ENCODE measurements at places on chromosomes 7 and 10. TPM values are rescaled to one million over a fixed set of nuclear protein-coding genes. Genes with fewer than 3 reads are reported as not detected.

Gene AKR1D1
- total RNA-seq, result not detected

Gene FAM25G
- total RNA-seq, result not detected

- H3K36me3 ChIP-seq, result no peaks in the 10 kb centered on the region
- H3K4me1 ChIP-seq, result no peaks in the 10 kb centered on the region
- no peak overlapping the region for H3K27ac ChIP-seq
- H3K4me3 ChIP-seq, result no peak overlapping the region
Observed at GRCh38 chr10:81136261-81136660, 598.6 kb downstream of the SH2D4B start.

GRCh38 chr7:47326808-47327207 lies 255.1 kb downstream of the TNS3 start:
- H3K4me1 ChIP-seq, result peaks cover 45% of the 10 kb centered on the region
- H3K27me3 ChIP-seq, result no peaks in the 10 kb centered on the region
- H3K4me3 ChIP-seq, result peak overlapping the region; percentile 42
- H3K27ac ChIP-seq, result peak overlapping the region; percentile 80
- H3K36me3 ChIP-seq, result peaks cover 12% of the 10 kb centered on the region

GRCh38 chr7:30627026-30627425 lies 32.3 kb downstream of the GARS1 start:
- H3K36me3 ChIP-seq, result peaks cover 100% of the 10 kb centered on the region
- H3K4me1 ChIP-seq, result no peaks in the 10 kb centered on the region

DNA sequence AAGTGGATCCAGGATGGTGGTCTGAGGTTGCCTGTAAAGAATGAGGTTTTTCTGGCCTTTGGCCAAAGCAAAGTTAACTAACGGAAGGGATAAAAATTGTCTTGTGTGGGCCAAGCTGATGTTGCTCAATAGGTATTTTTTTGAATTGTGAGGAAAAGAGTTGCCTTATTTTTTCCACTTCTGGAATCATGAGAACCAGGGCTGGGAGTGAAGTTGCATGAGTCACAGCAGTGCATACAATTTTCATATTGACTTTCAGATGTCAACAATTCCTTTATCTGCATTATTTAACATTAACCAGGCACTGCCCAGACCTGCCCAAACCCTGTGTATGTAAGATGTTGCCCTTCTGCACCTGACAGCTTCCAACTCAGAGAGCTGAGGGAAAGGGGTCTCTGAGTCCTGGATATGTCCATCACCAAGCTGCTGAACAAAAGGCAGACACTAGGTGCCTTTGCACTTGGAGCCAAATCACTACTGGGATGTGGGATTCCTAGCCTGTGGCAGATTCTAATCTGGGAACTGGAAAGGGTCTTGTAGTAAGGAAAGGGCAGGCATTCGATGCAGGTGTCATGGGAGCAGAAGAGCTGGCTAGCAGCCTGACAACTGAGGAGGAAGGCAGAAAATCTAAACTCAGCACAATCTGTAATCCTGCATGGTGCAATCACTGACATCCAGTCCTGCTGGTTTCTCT lies 52.3 kb upstream of the SLC35B4 start:
- no peaks in the 10 kb centered on the region for H3K36me3 ChIP-seq
- H3K4me3 ChIP-seq, result no peak overlapping the region
- H3K4me1 ChIP-seq, result peaks cover 7% of the 10 kb centered on the region
- no peaks in the 10 kb centered on the region for H3K27me3 ChIP-seq
- no peak overlapping the region for H3K27ac ChIP-seq

GRCh38 chr7:66110856-66111255 lies 3.8 kb upstream of the CRCP start:
- no peak overlapping the region for H3K27ac ChIP-seq
- no peaks in the 10 kb centered on the region for H3K27me3 ChIP-seq
- H3K36me3 ChIP-seq, result no peaks in the 10 kb centered on the region
- no peak for DNase-seq
- H3K4me3 ChIP-seq, result no peak overlapping the region

Gene LGI1
- total RNA-seq, result not detected

Gene TSC22D4
- 53.6 TPM for total RNA-seq

- no peaks in the 10 kb centered on the region for H3K4me1 ChIP-seq
- H3K36me3 ChIP-seq, result no peaks in the 10 kb centered on the region
- DNase-seq, result no peak
- no peaks in the 10 kb centered on the region for H3K27me3 ChIP-seq
Observed at GRCh38 chr7:152751449-152752141, 8.0 kb upstream of the ACTR3B start.

Gene KCNMA1
- 41.3 TPM for total RNA-seq

DNA sequence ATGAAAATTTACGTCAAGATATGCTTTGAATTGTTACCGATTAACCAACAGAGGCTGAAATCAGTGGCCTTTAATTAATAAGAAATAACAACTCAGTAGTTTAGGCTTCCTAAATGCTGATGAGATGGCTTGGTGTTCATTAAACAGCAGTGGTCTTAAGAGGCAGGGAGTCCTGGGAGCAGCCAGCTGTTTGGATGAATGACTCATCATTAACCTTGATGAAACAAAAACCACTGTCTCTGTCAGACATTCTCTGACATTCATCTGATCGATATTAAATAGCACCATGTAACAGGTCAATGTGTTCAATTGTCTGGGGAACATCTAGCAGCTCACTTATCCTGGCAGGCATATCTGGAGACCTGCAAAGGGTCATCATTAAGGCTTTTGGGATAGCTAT lies 234.2 kb upstream of the LRRN3 start:
- H3K36me3 ChIP-seq, result no peaks in the 10 kb centered on the region
- no peak overlapping the region for H3K27ac ChIP-seq
- no peaks in the 10 kb centered on the region for H3K27me3 ChIP-seq
- H3K4me3 ChIP-seq, result no peak overlapping the region

- no peak overlapping the region for H3K4me3 ChIP-seq
- H3K27ac ChIP-seq, result no peak overlapping the region
- H3K4me1 ChIP-seq, result no peaks in the 10 kb centered on the region
- H3K27me3 ChIP-seq, result no peaks in the 10 kb centered on the region
- H3K36me3 ChIP-seq, result no peaks in the 10 kb centered on the region
- DNase-seq, result no peak
Observed at GRCh38 chr7:149304006-149304405, 42.0 kb downstream of the ZNF783 start.

GRCh38 chr10:61335359-61335758 lies 117.8 kb downstream of the TMEM26 start:
- DNase-seq, result no peak
- H3K4me1 ChIP-seq, result no peaks in the 10 kb centered on the region
- H3K36me3 ChIP-seq, result no peaks in the 10 kb centered on the region
- no peaks in the 10 kb centered on the region for H3K27me3 ChIP-seq

Gene MUC3A
- total RNA-seq, result 1.7 TPM

DNA sequence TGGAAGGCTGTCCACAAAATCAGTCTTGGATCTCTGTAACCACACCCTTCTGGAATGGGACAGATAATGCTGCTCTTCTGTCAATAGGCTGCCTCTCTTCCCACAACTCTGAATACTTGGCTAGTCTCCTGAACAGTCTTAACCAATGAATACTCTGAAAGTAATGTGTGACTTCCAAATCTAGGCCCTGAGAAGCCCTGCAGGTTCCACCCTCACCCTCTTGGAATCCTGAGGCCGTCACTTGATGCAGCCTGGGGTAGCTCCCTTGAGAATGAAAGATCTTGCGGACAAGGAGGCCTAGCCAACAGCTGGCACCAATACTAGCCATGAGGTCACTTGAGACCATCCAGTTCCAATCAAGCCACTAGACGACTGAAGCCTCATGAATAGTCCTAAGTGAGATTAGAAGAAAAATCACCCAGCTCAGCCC lies 109.2 kb downstream of the ARHGAP12 start:
- H3K27ac ChIP-seq, result no peak overlapping the region
- H3K27me3 ChIP-seq, result no peaks in the 10 kb centered on the region
- peaks cover 29% of the 10 kb centered on the region for H3K36me3 ChIP-seq

Gene HUS1
- total RNA-seq, result 39.2 TPM

Gene C10orf95
- 5.7 TPM for total RNA-seq

DNA sequence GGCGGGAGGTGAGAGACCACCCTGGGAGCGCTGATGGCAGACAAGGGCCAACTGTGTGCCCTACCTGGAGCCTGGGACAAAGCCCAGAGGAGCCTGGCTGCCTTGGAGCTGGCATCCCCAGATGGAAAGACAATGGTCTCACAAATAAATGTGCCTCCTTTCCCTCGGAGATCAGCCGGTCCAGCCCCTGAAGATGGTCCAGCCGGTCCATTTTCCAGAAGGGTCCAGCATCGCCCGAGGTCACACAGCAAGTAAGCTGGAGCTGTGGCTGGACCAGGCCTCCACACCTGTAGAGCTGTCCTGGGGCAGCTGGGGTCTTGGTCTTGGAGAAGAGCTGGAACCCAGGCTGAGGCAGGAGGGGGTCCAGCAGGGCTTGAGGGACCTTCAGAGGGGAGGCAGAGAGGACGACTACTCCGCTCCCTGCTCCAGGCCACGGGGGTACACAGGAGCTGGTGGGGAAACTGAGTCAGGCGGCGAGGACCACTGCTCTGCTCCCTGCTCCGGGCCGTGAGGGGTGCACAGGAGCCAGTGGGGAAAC lies 3.6 kb downstream of the ELFN1 start:
- peaks cover 14% of the 10 kb centered on the region for H3K4me1 ChIP-seq
- H3K27ac ChIP-seq, result no peak overlapping the region
- H3K27me3 ChIP-seq, result peaks cover 60% of the 10 kb centered on the region
- H3K4me3 ChIP-seq, result no peak overlapping the region

- no peaks in the 10 kb centered on the region for H3K36me3 ChIP-seq
- DNase-seq, result no peak
- H3K4me1 ChIP-seq, result no peaks in the 10 kb centered on the region
- no peak overlapping the region for H3K27ac ChIP-seq
Observed at GRCh38 chr7:120714945-120715344, 143.0 kb downstream of the TSPAN12 start.

Gene CTNNA3
- total RNA-seq, result not detected

Gene NPFFR1
- total RNA-seq, result 1.0 TPM

DNA sequence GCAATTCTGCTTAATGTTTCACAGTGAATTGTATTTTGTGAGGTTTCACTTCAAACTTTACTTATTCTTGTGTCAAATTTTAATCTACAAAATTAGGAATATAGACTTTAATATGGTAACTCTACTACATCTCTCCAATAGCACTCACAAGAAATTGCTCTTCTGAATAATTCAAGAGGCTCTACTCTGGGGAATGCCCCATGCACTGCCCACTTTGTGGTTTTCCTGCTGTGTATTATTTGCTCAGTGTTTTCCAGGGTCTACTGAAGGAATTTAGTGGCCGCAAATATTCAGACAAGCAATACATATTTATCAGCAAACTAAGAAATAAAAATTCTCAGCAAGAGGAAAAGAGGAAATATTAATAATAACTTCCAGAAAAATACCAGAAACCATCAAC lies 611.4 kb downstream of the TNS3 start:
- no peaks in the 10 kb centered on the region for H3K36me3 ChIP-seq
- no peak for DNase-seq
- no peak overlapping the region for H3K4me3 ChIP-seq
- no peaks in the 10 kb centered on the region for H3K27me3 ChIP-seq
- H3K27ac ChIP-seq, result no peak overlapping the region

Gene SPAM1
- not detected for total RNA-seq

DNA sequence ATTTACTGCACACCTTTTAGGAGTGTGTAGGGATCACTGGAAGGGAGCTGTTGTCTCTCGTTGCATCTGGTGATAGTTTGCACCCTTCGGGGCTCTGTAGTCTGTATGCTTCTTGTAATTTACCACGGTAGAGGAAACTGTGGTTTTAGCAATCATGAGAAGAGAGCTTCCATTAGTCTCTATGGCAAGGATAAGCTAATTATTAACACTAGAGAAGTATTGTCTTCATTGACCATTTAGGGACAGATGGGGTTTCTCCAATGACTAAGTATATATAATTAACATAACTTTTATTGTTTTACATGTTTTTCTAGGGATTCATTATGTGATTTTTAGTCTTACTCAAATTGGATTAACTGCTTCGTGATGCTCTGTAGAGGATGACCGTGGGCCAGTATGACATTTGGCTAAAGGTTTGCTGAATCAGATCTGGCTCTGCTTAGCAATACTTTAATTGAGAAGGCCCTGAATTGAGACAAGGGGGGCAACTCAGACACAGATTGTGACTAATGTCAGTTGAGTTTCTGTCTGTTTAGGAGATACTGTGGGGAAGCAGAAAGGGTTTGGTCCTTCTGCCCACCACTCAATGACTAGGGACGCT lies 8.7 kb downstream of the SLC18A2 start:
- H3K4me1 ChIP-seq, result no peaks in the 10 kb centered on the region
- peaks cover 4% of the 10 kb centered on the region for H3K27me3 ChIP-seq
- H3K36me3 ChIP-seq, result no peaks in the 10 kb centered on the region
- H3K27ac ChIP-seq, result no peak overlapping the region
- DNase-seq, result no peak
- H3K4me3 ChIP-seq, result no peak overlapping the region

- no peaks in the 10 kb centered on the region for H3K27me3 ChIP-seq
- H3K4me3 ChIP-seq, result no peak overlapping the region
- H3K4me1 ChIP-seq, result peaks cover 26% of the 10 kb centered on the region
- no peak for DNase-seq
- peaks cover 31% of the 10 kb centered on the region for H3K36me3 ChIP-seq
Observed at GRCh38 chr7:150327308-150327707, 4.0 kb upstream of the ACTR3C start.

Gene OR2A2
- total RNA-seq, result not detected

Gene ATG9B
- 0.38 TPM for total RNA-seq

GRCh38 chr10:74153123-74153522 lies 2.1 kb downstream of the ADK start:
- peaks cover under 1% of the 10 kb centered on the region for H3K36me3 ChIP-seq
- no peaks in the 10 kb centered on the region for H3K27me3 ChIP-seq
- H3K4me3 ChIP-seq, result peak overlapping the region; percentile 15
- H3K4me1 ChIP-seq, result peaks cover 50% of the 10 kb centered on the region
- no peak overlapping the region for H3K27ac ChIP-seq

DNA sequence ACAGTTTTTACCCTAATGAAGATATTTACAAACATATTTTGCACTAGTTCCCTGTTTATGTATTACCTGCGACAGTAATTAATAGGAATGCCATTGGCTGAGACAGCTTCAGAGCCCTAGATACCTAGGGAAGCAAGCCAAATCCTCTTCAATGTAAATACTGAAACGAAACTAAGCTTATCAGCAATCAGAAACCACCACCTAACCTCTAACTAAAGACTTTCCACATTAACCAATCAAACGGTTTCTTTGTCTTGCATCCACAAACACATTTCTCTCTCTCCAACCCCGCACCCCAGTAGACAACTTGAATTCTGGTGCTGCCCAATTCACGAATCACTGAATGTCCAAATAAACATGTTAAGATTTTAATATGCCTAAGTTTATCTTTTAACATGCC lies 474.4 kb upstream of the C7orf33 start:
- H3K4me1 ChIP-seq, result no peaks in the 10 kb centered on the region
- H3K36me3 ChIP-seq, result no peaks in the 10 kb centered on the region
- no peak for DNase-seq
- no peak overlapping the region for H3K27ac ChIP-seq

Gene DGKB
- total RNA-seq, result 0.09 TPM

Gene MACC1
- total RNA-seq, result 24.7 TPM

DNA sequence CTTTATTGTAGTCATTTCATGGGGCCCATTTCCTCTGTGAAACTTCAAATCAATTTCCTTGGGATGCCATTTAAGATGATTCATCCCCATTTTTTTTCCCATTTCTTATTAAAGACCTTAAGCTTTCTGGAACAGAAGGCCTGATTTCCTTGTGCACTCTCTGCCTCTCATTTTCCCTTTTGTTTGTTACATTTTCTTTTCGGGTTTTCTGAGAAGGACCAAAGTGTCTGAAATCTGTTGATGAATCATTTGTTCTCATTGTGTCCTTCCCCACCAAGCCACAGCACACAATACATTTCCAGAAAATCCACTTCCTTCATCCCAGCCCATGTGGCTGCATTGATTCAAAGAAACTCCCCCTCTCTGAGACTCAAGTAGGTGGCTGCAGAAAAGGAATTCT lies 372.4 kb downstream of the SFMBT2 start:
- no peak for DNase-seq
- no peaks in the 10 kb centered on the region for H3K4me1 ChIP-seq
- no peaks in the 10 kb centered on the region for H3K27me3 ChIP-seq
- H3K27ac ChIP-seq, result no peak overlapping the region
- H3K4me3 ChIP-seq, result no peak overlapping the region
- no peaks in the 10 kb centered on the region for H3K36me3 ChIP-seq

Gene HOXA2
- total RNA-seq, result 1.5 TPM

Gene PARG
- total RNA-seq, result 24.2 TPM

All from lower lobe of right lung (tissue), 2 donors.